Neural crest cell (in vitro differentiated cells): ENCODE measurements at places on chromosomes 3 and 15.

DNA sequence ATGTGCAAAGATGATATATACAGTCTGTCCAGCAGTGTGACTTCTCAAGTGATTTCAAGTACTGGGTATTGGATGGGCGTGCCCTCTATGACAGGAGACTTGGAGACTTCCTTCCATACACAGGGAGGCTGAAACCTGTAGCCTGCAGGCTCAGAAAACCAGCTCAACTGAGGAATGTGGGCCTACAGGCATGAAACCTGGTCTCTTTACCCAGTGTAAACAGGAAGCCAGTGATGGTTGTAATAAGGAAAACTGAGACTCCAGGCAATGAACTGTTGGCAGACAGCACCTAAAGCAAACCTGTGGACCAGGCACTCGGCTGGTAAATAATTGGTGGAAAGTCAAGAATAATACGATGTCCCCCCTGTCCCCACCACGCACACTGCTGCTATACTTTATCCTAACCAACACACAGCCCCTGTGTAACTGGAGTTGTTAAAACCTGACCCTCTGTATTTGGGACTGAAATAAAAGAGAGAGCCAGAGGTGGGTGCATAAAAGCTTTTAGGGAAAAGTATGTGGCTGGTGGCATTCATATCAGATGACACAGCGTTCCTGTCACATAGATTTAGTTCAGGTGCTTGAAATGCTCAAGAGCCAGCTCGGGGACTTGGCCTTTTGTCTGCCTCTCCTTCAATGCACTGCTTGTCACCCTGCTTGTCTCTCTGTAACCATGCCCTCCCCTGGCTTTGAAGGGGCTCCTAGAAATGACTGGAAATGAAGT lies 144.7 kb downstream of the TPRG1 start:
- H3K4me1 ChIP-seq, result no peaks in the 10 kb centered on the region
- H3K4me3 ChIP-seq, result no peak overlapping the region
- H3K27me3 ChIP-seq, result no peaks in the 10 kb centered on the region
- DNase-seq, result no peak
- no peak overlapping the region for H3K27ac ChIP-seq

DNA sequence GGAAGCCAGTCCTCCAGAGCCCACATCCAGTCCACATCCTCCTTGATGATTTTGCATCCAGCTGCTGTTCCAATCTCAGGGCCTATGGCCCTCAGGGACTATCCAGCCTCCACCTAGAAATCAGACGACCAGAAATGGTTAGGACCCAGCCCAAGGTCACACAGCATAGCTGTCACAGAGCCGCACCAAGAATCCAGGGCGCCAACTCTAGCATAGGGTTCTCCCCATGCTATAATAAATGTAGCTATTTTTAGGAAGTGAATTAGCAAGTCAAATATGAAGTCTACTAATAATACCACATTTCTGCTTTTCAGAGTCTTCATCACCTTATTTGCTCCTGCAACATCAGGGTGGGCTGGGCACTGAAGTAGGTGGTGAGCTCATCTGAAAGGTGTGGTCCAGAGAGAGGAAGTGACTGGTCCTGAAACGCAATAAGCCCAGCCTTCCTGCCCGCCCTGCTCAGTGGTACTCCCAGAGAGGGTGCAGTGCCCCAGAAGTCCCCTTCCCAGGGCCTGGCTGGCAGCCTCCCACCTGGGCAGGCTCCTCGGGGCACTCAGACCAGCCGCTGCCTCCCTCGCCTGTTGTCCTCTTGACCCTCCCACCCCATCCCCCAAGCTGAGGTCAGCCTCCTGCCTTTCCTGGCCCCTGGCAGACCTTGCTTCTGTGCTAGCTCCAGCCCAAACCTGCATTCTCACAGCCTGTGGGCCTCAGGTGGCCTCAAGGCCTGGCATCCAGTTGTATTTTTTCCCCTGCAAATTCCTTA lies 17.6 kb upstream of the CYP11A1 start:
- H3K27me3 ChIP-seq, result no peaks in the 10 kb centered on the region
- H3K4me3 ChIP-seq, result no peak overlapping the region
- no peaks in the 10 kb centered on the region for H3K4me1 ChIP-seq

DNA sequence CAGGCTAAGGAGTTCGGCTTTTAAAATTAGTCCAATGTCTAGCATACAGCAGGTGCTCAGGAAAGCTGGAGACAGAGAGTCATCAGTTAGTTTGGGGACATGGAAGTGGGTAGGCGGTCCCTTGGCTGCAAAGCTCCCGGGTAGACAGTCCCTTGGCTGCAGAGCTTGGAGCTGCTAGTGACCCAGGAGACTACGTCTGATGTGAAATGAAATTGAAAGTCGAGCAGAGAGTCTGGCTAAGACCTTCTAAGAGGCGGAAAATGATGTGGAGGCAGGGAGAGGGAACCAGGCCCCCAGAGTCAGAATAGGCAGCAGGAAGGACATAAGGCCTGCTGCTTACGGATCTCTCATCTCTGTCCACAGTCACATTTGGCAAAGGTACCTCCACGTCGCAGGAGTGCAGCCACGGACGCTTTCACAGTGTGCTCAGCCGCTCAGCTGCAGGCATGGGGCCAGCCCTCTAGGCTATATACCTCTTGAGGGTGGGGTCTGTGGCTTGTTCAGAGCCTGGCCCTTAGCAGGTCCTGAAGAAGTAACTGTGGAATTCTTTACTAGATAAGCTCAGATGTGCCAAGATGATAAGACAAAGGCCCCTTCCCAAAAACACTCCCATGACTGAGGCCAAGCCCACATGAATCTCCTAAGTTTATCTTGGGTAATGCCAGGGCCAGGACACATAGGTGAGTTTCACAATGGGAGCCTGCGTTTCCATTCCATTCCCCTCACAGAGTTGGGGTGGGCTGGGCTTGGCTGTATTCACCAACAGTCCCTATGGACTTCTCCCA lies 131.7 kb downstream of the XXYLT1 start:
- H3K27me3 ChIP-seq, result no peaks in the 10 kb centered on the region
- no peak overlapping the region for H3K27ac ChIP-seq
- no peak for DNase-seq
- peaks cover 26% of the 10 kb centered on the region for H3K36me3 ChIP-seq
- H3K4me1 ChIP-seq, result no peaks in the 10 kb centered on the region

- H3K27me3 ChIP-seq, result no peaks in the 10 kb centered on the region
- no peak overlapping the region for H3K27ac ChIP-seq
- H3K4me1 ChIP-seq, result peaks cover 9% of the 10 kb centered on the region
- H3K36me3 ChIP-seq, result peaks cover 42% of the 10 kb centered on the region
Measured at GRCh38 chr15:68781217-68781616, 39.5 kb downstream of the ANP32A start.

- no peaks in the 10 kb centered on the region for H3K27me3 ChIP-seq
- no peaks in the 10 kb centered on the region for H3K36me3 ChIP-seq
- no peak for DNase-seq
Measured at GRCh38 chr3:57949785-57950615, 58.2 kb upstream of the FLNB start.

- H3K36me3 ChIP-seq, result no peaks in the 10 kb centered on the region
- H3K27ac ChIP-seq, result no peak overlapping the region
- peaks cover 11% of the 10 kb centered on the region for H3K4me1 ChIP-seq
- no peak for DNase-seq
- no peak overlapping the region for H3K4me3 ChIP-seq
Measured at GRCh38 chr3:134607054-134608022, 43.5 kb downstream of the KY start.

DNA sequence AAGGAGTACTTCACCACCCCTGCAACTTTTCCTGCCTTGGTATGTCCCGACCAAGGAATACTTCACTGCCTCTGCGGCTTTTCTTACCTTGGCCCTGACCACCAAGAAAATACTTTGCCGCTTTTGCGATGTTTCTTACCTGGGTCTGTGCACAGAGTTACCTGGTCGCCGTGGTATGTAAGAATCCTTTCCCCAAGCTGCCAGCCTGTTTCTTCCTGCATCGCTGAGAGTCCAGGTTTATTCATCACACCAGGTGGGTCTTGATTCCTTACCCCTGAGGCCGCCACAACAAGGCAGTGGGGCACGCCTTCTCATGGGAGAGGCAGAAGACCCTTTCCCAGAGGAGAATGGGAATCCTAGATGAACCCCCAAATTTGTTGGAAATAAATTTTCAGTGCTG lies 511.3 kb downstream of the EDEM1 start:
- H3K4me1 ChIP-seq, result no peaks in the 10 kb centered on the region
- no peak overlapping the region for H3K4me3 ChIP-seq
- H3K27ac ChIP-seq, result no peak overlapping the region
- no peaks in the 10 kb centered on the region for H3K36me3 ChIP-seq
- no peak for DNase-seq
- no peaks in the 10 kb centered on the region for H3K27me3 ChIP-seq

DNA sequence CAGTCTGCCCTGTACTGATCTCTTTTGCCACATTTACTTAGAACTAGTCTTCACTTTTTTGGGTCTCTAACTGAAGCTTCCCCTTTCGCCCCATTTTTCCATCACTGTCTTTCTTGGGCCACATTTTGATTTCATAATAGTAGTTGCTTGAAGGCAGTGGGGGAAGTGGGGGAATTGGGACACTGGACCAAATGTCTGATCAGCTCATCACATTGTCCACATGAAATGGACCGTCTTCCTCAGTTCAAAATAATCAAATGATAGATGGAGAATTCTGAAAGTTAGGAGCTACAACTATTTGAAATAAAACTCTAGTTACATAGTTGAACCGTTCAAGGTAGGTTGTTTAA lies 747 bp downstream of the PDCD6IP start:
- peak overlapping the region; percentile 91 for H3K27ac ChIP-seq
- H3K36me3 ChIP-seq, result peaks cover 20% of the 10 kb centered on the region
- H3K27me3 ChIP-seq, result peaks cover 13% of the 10 kb centered on the region
- peaks cover 32% of the 10 kb centered on the region for H3K4me1 ChIP-seq
- H3K4me3 ChIP-seq, result peak overlapping the region; percentile 95

- peaks cover 12% of the 10 kb centered on the region for H3K4me1 ChIP-seq
- no peak overlapping the region for H3K27ac ChIP-seq
- H3K36me3 ChIP-seq, result no peaks in the 10 kb centered on the region
- H3K27me3 ChIP-seq, result no peaks in the 10 kb centered on the region
Measured at GRCh38 chr3:188345223-188345622, 191.3 kb downstream of the LPP start.
